ENCODE measurements at places on chromosomes 6 and 20.

GRCh38 chr6:170365593-170365992 lies 59.0 kb downstream of the FAM120B start:
- no peak for DNase-seq

DNA sequence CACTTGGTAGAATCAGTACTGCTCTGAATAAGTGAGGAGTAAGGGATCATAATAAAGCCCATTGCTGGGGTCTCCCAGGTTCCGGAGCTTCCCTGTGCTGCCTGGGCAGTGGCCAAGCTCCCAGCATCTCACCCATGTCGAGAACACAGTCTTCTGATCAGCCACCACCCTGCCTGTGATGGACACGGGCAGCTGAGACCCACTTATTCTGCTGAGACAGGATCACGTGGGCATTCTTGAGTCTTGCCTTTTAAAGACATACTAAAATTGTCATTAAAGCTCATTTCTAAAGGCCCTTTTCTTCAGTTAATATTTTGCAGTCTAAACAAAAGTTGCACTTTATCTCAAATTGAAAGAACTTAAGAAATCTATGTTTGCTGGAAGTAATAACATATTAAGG lies 42.7 kb upstream of the SLC22A2 start:
- DNase-seq = no peak

DNA sequence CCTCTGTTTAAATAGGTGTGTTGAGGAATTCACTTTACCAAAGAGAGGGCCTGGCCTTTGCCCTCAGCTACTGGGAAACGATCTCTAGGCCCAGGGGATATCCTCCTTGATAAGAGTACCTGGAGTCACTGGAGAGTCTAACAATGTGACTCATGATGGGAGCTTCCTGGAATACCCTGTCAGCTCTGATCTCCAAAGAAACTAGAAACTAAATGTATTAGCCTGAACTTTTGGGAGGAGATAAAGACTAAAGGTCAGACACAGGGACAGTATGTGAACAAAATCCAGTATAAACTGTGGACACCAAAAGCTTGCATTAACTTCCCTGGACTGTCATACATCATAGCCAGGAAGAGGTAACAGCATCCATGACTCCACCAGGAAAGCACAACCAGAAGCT lies 148.5 kb downstream of the RNGTT start:
- DNase-seq = no peak

- no peak for DNase-seq
Observed at GRCh38 chr6:71056656-71057055, 99.8 kb upstream of the B3GAT2 start.

GRCh38 chr6:132257561-132257960 lies 143.7 kb downstream of the MOXD1 start:
- DNase-seq = no peak

GRCh38 chr6:89731924-89732567 lies 87.5 kb downstream of the MDN1 start:
- no peak for DNase-seq

DNA sequence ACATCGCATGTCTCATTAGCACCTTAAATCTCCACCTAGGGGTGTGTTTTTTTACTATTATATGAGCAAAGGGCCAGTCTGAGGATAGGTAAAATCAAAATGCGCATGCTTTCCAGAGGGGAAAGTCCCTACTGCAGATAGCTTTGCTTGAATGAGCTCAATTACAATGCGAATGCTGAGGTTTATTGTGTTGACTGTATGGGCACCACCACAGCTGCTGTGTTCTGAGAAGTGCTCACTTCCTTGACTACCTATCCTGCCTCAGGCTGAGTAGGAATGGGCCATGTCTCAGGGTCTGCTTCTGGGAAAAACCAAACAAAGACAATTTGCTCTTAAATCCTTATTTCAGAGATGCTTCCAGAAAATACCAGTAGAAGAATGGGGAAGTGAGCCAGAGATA lies 36.6 kb downstream of the MOCS1 start:
- no peak for DNase-seq

Measured in effector memory CD8-positive, alpha-beta T cell (primary cell).